H9 (cell line): ENCODE measurements at places on chromosomes 3 and 15.

DNA sequence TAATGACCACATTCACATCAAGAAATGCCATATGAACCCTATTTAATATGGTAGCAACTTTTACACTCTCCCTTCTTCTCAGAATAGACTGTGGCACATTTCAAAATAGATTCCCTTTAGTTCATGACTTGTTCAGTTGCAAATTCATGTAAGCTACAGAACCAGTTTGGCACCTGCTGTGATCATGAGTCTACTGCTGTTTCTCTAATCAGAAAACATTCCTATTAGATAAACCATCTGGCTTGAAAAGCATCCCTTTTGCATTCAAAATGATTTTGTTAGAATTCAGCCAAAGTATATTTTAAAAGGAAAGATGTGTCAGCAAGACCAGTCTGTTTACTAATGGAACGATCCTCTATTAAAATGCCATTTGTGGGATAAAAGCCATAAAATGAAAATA, 304.4 kb downstream of the BCHE start:
- no peak for DNase-seq

GRCh38 chr15:69573815-69574475, 121.3 kb downstream of the RPLP1 start:
- no peak for DNase-seq

GRCh38 chr3:126494204-126494969, 18.7 kb upstream of the ZXDC start:
- DNase-seq: no peak

DNA sequence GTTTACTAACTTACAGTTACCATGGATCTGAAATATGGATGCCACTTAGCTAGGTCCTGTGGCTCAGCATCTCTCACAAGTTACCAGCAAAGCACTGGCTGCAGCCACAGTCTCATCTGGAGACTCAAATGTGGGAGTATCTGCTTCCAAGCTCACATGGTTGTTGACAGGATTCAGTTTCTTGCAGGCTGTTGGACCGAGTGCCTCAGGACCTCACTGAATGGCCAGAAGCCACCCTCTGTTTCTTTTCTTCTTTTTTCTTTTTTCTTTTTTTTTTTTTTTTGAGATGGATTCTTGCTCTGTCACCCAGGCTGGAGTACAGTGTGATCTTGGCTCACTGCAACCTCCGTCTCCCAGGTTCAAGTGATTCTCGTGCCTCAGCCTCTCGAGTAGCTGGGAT, 20.1 kb upstream of the AMOTL2 start:
- no peak for DNase-seq

- DNase-seq: no peak
Measured at GRCh38 chr3:111666041-111666735, 71.0 kb upstream of the ZBED2 start.

DNA sequence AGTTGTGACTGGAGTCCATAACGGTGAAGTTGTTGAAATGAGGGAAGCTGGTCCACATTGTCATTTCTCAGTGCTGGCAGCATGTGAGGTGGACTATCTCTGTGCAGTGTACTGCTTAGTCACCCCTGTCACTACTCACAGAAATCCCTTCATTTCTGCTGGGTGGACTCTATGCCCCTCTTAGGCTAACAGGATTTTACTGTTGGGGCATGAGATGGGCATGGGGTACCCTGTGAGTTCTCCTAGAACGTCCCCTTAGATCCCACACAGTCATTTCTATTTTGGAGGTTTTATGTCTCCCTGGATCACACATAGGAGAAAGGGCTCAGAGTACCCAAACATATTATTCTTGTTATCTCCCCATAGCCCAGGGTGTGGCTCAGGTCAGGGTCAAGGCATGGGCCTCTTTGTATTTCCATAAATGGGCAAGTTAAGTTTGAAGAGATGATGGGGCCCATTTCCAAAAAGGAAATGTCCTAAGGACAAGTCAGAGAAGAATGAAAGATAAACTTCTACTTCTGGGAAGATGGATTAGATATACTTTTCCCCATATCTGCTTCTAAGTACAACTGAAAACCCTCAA, 15.2 kb downstream of the P2RY1 start:
- no peak for DNase-seq

GRCh38 chr3:69554576-69554975, 168.7 kb upstream of the FRMD4B start:
- no peak for DNase-seq

DNA sequence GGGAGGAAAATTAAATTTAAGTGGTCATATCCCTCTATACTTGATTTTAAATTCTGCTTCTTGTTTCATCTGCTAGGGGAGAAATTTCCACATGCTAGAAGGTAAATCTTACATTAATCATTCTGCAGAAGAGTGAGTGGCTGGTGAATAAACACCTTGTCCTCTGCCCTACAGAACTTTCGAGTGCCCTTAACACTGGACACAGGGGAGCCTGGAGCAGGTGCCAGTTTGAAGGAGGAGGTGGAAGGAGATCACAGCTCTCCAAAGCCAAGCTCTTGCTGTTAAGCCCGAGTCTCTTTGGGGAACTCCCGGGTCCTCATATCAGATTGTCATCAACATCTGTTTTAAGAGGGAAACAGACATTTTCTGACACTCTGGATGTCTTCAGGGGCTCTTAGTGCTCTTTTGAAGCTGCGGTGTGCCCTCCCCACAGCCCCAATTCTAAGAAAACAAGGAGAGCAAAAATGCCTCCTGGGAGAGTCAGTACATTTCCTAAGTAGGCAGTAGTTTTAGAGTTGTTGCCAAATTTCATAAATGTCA, 31.3 kb downstream of the LAMP3 start:
- no peak for DNase-seq

DNA sequence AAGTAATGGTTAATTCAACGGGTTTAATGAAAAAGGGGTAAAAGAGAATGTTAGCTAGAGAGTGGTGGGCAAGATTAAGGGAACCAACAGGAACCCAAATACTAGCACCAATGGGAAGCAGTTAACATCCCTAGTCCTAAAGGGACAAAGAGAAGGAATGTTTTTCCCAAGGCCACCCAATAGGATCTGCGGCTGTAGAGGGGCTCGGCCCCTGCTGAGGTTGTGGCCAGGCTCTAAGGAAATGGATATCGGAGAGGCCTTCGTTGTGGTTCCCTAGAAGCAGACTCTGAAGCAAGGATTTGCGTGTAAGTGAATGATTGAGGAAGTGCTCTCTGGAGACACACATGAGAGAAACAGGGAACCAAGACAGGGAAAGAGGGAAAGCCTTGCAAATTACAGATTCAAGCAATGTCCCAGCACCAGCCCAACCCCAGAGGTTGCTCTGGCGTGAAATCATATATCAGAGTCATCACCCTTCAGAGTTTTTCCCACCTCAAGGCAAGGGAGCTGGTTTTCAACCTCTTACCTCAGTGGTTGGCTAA, 83.6 kb upstream of the TNIK start:
- no peak for DNase-seq

DNA sequence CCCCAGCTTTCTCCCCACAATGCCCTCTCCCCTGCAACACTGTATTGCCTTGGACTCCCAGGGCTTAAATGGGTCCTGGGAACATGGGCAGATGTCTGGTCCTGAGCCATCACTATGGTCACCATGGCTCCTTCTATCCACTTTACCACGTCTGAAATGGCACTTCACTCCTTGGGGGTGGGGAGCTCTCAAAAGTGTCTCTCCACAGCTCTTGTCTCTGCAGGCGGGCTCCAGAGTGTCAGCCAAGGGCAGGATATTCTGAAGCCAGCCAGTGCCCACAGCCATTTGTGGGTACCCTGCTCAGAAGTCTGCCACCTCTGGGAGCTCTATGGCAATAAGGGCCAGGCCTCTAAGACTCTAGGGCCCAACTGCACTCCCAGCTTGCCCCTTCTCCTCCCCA, 163.9 kb downstream of the PPM1L start:
- DNase-seq: no peak

- no peak for DNase-seq
Measured at GRCh38 chr3:31230425-31231223, 302.1 kb upstream of the STT3B start.

DNA sequence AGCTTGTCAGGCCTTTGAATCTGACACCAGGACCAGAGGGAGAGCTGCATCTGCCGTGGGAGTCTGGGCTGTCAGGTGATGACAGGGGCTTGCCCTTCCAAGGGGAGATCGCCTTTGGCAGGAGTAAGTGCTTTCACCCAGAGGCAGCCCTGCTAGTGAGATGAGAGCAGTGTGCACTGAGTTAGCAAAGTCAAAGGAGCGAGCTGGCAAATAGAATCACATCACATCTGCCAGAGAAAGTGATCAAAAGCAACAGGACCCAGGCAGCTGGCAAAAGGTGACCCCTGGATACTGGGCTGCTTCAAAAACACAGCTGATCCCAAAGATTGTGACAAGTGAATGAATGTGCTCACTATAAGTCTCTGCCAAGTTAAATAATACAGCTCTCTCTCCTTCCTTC, 36.1 kb upstream of the PYDC2 start:
- DNase-seq: no peak

DNA sequence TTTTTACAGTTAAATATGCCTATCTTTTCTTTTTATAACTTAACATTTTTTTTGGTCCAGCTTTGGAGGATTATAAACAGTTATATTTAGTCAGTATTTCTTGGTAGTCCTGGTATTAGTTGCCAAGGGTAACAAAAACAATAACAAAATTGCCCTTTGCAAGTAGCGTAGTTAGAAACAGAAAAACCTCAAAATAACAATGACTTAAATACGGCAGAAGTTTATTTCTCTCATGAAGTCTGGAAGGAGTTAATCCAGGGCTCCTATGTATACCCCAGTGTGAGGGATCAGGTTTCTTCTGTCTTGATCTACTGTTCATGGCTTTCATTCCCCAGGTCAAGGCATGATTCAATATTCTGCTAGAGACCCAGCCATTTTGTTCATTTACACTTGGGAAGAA, 14.1 kb upstream of the MYH15 start:
- DNase-seq: no peak

- no peak for DNase-seq
Measured at GRCh38 chr3:136658946-136659682, 93.1 kb downstream of the STAG1 start.

- DNase-seq: no peak
Measured at GRCh38 chr3:73768524-73769308, 144.0 kb upstream of the PDZRN3 start.

- no peak for DNase-seq
Measured at GRCh38 chr3:123780656-123781055, 103.5 kb downstream of the MYLK start.

GRCh38 chr15:101204739-101205535, 46.9 kb downstream of the CHSY1 start:
- no peak for DNase-seq

DNA sequence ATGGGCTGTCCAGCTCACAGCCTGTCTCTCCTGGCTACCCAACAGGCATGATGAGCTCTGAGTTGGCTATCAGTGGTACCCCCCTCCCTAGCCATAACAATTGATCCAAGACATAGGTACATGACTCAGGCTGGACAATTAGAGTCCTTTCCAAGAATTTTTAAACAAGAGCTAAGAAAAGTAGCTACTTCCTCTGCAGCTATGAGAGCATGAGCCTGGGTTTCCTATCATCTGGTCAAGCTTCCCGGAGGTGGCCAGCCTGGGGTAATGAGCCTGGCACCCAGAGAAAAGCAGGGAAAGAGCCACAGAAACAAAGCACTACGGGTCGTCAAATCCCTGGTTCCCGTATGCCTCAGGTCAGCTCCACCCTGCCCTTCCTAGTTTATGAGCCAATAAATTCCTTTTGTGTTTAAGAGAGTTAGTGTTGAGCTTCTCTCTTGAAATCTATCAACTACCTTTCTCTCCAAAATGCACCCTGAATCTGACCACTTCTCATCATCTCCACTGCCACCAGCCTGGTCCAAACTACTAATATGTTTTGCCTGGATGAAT, 2.3 kb upstream of the SLC51B start:
- no peak for DNase-seq

DNA sequence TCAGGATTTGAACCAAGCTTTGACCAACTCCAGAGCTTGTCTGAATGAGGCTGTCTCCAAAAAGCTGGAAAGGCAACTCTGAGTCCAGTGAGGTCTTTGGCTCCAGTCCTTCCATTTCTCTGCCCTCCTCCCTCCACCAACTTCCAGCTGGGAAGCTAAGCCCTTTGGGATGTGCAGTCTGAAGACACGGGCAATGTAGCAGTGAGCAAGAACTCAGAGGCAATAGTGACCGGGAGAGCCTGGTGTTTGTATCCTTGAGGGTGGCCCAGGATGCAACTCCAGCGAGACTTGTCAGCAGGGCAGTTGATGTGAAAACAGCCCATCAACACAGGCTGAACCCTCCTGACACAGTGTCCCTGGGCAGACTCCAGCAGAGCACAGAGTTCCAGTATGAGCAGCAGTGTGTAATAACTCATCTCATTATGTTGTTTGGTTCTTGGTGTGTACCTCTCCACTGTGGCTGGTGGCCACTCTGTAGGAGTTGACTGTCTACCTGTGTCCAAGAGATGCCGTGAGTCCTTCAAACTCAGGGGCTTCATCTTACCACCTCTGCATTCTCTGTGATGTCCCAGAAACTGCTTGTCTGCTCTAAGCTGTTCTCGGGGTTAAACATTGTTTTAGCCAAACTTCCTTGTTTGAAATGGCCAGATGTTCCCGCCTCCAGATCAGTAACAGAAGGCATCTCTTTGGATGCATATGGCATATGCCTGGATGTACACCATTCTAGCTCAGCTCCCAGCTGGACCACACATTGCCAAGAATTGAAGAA, 6.6 kb downstream of the CDCP1 start:
- DNase-seq: no peak

GRCh38 chr3:153714588-153715290, 406.5 kb upstream of the ARHGEF26 start:
- DNase-seq: no peak

- no peak for DNase-seq
Measured at GRCh38 chr3:71131375-71132314, 451.9 kb downstream of the FOXP1 start.

- peak; percentile 79 for DNase-seq
Measured at GRCh38 chr3:25033407-25034029, 394.5 kb upstream of the RARB start.

GRCh38 chr3:196127308-196128040, 45.6 kb upstream of the TFRC start:
- DNase-seq: no peak

DNA sequence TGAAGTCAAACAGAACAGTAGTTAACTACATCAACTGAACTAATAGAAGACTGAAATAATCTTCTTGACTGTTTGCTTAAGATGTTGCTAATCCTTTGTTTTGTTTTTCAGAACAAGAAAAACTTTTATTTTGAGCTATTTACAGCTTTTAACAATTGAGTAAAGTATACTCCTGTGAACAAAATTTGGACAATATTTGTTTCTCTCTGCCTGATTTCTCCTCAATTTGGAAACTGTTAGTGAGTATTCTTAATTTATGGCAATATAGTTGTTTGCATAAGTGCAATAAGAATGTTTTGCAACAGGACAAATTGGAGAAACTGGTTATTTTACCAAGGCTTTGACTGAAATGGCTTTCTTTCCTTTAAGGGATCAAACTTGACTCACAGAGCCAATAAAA, 36.5 kb upstream of the ENTPD3 start:
- DNase-seq: no peak
